ENCODE measurements at places on chromosomes 16 and 17. TPM values are rescaled to one million over a fixed set of nuclear protein-coding genes. Genes with fewer than 3 reads are reported as not detected.

DNA sequence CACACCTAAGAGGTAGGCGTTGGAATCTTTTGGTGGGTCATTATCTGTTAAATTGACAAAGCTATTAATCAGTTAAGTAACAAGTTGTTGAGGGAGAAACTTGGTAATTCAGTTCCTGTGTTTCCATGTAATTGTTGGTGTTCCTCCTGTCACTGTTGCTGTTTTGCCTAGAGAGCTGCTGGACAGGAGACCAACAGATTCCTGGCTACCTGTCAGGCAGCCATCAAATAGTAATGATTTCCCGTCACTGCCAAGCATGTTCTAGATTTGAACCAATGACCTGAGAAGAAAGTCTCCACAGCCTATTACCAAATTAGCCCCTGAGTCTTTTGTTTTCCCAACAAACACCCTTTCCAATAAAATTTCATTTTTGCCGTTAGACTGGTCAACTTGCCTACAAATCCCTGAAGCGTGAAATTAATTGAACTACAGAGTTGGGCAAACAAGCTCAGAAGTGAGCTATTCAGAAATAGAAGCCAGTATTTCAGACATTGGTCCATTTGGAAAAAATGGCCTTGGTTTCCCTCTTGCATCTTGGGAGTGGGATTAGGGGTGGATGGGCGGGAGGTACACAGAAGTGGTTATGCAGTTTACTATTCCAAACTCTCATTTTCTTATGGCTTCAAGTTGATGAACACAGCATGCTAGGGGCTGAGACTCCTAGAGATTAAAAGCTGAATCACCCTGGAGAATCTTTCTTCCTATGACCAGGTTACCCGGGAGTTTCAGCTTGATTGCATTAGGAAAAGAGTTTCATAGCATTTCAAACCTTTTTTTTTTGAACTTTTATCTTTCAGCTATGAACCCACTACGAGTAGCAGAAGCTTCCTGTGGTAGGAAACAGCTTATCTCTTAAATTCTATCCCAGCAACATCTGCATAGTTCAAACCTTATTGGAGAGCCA, 262.8 kb upstream of the MAF start:
- DNase-seq: no peak

DNA sequence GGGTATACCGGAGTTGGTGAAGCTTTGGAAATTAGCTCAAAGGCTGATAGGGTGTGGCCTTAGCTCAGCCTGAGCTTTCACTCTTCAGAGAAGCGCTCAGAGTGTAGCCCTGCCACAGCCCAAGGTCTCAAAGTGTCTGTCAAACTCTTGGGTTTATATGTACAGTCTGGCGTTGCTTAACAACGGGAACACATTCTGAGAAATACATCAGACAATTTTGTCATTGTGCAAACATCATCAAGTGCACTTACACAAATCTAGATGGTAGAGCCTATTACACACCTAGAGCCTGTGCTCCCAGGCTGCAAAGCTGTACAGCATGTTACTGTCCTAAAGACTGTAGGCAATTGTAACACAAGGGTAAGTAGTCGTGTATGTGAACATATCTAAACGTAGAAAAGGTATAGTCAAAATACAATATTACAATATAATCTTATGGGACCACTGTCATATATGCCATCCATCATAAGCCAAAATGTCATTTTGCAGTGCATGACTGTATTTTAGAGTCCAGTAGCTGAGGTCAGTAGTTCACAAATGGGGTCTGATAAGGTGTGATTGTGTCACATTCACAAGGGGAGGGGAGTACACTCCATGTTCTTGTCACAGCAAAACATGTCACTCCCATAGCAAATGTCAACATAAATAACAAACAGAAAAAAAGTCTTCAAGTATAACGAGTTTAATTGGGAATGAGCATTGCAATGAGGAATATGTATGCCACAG, 20.6 kb downstream of the CHAD start:
- no peak for DNase-seq

- DNase-seq: no peak
Measured at GRCh38 chr17:30790279-30790678, 34.2 kb downstream of the CRLF3 start.

GRCh38 chr17:39928858-39929645, 1.5 kb downstream of the LRRC3C start:
- DNase-seq: no peak

GRCh38 chr16:66476328-66477027, 49.4 kb downstream of the BEAN1 start:
- DNase-seq: no peak

DNA sequence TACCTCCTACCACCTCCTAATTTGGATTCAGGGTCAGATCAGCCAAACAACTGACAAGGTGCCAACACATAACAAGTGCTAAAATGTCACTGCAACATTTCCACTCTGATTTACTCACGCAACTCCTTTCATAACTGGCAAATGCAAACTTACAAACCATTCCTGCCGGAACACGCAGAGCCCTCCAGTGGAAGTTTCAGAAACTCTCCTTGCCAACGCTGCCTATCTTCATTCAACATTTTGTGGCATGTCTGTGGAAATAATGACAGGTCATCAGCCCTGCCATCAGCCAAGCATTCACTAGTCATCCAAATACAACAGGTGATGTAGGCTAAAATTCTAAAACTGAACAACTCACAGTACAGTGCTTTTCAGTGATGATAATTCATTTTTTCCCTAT, 37.7 kb upstream of the OR3A1 start:
- DNase-seq: no peak

GRCh38 chr17:2852729-2853282, 56.6 kb downstream of the RAP1GAP2 start:
- DNase-seq: no peak

GRCh38 chr16:67445913-67446907, 15.3 kb downstream of the HSD11B2 start:
- DNase-seq: no peak

GRCh38 chr16:56357765-56358322, 67.5 kb downstream of the AMFR start:
- DNase-seq: no peak

GRCh38 chr16:57801809-57802340, 416 bp downstream of the KIFC3 start:
- DNase-seq: no peak

GRCh38 chr17:57888311-57889216, 38.7 kb upstream of the MRPS23 start:
- DNase-seq: no peak

DNA sequence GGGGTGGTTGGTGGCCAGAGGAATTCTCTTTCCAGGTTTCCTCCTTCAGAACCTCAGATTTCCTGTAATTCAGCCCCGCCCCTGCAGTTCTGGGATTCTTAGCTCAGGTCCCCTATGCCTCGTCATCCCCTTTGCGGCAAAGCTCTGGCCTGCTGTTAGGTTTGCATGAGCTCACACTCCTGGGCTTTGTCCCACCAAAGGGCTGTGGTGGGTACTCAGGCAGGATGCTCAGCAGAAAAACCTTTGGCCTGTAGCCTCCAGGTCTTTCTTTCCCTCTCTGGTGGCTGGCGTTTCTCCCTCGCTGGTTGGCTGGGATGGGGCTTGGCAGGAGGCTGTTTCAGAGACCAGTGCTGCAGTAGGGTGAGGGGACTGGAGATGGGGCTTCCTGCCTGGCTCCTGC, 9.6 kb upstream of the PLEKHG4 start:
- no peak for DNase-seq

GRCh38 chr16:89289428-89290395, 72.2 kb downstream of the ZNF778 start:
- no peak for DNase-seq

DNA sequence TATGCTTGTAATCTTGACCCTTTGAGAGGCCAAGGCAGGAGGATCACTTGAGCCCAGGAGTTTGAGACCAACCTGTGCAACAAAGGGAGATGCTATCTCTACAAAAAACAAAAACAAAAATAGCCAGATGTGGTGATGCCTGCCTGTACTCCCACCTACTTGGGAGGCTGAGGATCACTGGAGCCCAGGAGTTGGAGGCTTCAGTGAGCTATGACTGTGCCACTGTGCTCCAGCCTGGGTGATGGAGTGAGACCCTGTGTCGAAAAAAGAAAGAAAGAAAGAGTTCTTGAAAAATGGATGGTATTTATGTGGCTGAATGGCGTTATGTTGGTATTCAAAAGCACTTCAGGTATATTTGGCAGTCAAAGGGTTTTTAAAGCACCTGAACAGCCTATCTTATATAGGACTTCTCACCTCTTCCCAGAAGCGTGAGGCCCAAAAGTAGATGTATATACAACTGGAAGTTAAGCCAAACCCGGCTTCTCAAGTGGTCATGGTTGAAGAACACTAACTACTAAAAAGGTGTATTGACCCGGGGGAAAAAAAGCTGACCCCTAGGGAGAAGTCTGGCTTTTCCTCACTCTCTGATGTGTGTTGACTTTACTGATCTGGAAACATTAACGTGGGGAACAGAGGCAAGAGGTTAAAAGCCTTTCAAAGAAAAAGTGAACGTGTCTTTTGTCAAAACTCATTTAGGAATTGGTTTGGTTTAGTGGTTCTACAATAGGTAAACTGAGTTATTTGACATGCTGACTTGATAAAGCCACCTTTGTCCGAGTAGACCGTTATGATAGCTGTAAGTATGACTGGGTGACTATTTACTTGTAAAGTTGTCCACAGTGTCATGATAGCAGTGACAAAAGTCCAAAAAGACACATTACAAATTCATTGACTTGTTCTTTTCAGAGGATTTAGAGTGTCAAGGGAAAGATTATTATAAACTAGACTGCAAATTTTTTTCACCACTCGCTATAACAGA, 183.4 kb downstream of the IRX3 start:
- DNase-seq: no peak

GRCh38 chr16:25257470-25257955, at the start of gene ZKSCAN2:
ZKSCAN2 (minus strand) TSS chr16:25257845; CDS start chr16:25257127, 718 bp downstream.
- DNase-seq: peak; percentile 57

GRCh38 chr17:18241229-18241871, 15.9 kb downstream of the LLGL1 start:
- no peak for DNase-seq

DNA sequence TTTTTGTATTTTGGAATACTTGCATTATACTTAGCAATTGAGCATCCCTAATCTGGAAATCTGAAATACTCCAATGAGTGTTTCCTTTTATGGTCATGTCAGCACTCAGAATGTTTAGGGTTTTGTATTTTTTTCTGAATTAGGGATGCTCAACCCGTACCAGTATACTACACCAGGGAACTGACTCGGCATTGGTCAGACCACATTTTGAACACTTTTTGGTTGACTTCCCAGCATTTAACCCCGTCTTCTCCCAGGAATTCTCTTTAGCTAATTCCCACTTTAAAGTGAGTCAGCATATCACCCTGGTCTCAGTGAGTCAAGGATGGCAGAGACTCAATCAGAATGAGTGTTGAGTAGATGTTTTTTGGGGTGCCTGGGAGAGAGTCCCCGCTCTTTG, 177.9 kb downstream of the SPECC1 start:
- no peak for DNase-seq

DNA sequence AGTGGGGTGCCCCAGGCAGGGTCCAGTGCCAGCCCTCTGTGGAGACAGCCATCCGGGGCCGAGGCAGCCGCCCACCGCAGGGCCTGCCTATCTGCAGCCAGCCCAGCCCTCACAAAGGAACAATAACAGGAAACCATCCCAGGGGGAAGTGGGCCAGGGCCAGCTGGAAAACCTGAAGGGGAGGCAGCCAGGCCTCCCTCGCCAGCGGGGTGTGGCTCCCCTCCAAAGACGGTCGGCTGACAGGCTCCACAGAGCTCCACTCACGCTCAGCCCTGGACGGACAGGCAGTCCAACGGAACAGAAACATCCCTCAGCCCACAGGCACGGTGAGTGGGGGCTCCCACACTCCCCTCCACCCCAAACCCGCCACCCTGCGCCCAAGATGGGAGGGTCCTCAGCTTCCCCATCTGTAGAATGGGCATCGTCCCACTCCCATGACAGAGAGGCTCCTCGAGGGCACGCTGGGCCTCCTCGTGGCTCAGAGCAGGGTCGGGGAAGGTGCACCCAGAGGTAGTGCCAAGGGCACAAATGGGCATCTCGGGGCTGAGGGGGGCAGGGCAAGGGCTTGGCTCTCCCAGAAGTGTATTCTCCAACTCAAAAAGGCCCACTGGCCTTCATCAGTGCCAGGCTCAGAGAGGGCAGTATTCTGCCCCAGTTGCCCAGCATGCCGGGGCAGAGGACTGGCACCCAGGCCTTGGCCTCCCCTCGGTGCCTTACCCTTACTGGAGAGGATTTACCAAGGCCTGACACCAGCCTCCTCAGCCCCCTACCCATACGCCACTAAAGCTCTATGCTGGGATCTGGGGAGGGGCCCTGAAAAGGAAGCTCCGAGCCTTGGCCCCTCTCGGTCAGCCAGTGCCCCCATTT, at the start of gene CDH5:
Gene CDH5 (plus strand): TSS at position 259 of the 867 bp plus-strand sequence. CDS start 12,647 bp downstream, outside the sequence.
- DNase-seq: no peak

GRCh38 chr16:10685709-10686108, 9.0 kb downstream of the TEKT5 start:
- no peak for DNase-seq

DNA sequence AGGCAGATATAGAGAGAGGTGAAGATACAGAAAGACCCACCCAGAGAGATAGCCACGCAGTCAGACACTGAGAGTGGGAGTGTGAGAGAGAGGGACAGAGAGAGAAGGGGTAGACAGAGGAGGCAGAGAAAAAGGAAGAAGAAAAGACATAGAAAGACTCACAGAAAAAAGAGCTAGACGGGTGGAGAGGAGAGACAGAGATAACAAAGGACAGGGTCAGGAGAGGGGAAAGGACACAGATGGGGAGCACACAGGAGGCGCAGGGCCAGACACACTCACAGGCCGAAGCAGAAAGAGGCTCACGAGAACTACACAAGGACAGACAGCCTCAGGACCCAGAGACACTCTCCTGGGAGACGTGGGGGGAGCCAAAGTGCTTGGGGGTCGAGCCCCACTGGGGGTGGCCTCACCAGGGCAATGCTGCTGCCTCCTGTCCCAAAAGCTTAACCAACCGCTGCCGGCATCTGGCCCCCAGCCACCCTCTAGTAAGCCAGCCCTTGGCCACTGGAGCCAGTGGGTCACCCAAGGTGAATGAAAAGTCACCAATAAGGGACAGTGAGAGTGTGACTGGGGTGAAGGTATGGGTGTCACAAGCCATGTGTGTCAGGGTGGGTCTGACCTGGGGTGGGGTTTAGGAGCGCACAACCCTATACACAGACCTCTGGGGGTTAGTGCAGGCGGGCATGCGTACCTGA, 3.8 kb downstream of the ZNF385C start:
- DNase-seq: no peak

TNFSF12 gene
- polyA plus RNA-seq: 87.2 TPM

HS3ST3A1 gene
- polyA plus RNA-seq: 1.1 TPM

NCBP3 gene
- 21.2 TPM for polyA plus RNA-seq

TBX2 gene
- polyA plus RNA-seq: 56.3 TPM

OR4D1 gene
- polyA plus RNA-seq: not detected

HOXB6 gene
- polyA plus RNA-seq: 4.0 TPM

HOXB2 gene
- 18.6 TPM for polyA plus RNA-seq

GCGR gene
- 0.16 TPM for polyA plus RNA-seq

MC1R gene
- polyA plus RNA-seq: 7.0 TPM

CIBAR2 gene
- polyA plus RNA-seq: not detected

Measured in urinary bladder (tissue), 4 donors.